ENCODE measurements at places on chromosomes 3 and 15.

DNA sequence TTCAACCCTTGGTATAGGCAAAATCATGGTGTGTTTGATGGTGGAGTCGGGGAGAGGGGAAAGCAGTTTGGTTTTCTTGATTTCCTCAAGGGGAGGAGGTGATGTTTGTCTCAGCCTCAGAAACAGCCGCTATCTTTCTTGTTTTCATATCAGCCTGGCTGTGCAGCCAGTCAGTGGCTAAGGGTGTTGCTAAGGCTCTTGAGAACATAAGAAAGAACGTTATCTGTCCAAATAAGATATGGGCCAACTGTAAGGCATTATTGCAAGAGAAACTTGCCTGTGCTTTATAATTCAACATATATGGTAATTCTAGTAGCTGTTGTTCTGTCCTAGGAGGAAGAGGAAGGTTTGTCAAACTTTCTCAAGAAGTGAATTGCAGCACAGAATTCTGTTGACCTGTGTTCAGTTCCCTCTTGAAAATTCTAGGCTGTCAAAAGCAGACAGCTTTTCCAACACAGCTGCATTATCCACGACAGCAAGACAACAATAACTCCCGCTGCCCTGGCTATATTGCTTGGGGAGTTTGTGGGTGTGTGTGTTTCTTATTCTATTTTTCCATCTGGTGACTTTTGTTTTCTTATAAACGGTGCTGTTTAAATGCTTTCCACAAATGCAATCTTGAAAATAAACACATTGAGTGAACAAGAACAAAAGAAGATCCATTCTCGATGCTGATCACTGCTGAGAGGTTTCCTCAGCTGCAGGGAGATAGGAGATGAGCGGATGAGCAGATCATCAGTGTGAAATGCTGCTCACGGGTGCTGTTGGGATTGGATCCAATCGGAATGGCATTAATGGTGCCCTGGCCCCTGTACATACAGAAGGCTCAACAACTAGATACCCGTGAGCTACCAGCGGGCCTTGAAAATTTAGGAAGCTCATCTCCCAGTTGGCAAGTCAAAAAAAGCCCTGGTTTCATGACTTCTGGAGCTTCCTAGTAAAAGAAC, 90.8 kb upstream of the TNFAIP8L3 start:
- DNase-seq, result no peak

DNA sequence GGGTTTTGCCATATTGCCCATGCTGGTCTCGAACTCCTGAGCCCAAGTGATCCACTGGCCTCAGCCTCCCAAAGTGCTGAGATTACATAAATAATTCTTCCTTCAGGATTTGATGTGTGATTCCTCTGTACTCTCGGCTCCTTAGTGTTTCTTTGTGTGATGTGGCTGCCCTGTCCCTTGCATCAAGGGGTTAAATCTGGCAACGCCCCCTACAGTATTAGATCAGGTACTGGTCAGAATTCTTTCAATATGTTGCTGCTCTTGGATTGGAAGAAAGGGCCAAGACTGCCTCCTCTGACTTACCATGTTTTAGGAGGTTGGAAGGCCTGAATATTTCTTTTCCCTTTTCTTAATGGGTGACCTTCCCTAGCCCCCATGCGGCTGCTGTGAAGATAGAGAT, 390.6 kb upstream of the WNT5A start:
- DNase-seq, result no peak

GRCh38 chr3:149751551-149751950, 738 bp downstream of the COMMD2 start:
- DNase-seq, result no peak

DNA sequence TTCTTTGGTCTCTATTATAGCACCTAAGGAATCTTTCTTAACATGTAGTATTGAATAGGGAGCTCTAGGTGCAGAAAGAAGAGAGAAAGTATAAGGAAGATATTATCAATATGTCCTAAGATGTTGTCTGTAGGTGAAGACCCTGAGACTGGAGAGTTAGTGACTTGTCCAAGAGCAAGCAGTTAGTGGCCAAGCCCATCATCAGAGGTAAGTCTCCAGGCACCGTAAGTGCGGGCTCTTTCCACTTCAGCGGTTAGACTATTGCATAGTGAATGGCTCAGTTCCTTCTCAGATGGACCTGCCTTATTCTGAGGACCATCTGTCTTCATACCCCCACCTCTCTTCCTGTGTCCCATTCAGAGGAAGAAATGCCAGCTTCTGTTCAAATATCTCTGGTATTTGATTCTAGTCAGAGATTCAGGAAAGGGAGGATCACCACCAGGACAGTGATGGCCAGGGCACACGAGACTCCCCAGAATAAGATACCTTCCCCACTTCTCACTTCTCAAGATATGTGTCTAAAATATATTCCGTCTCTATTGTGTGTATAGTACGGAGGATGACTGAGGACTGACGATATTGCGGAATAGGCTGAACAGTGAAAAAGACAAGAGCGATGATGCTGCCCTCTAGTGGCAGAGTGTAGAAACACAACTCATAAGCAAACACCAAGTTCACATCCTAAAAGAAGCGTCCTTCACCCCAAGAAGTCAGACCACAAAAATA, 19.1 kb upstream of the ADGRG7 start:
- DNase-seq, result peak; percentile 1

DNA sequence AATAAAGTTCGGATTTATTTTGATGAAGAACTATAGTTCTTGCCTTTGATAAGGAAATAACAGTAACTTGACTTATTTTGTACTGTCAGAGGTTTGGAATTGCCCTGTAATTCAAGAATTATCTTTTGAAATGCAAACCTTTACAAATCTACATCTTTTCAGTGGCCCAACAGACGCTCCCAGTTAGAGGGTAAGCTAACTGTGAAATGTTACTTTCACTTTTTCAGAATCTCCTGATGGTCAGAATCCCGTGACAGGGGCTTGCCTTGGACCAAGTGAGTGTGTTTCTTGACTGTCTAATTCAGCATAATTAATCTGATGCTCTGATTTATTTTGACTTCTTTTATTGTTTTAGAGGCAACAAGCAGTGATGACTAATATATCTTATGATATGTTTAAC, 262.5 kb downstream of the PLOD2 start:
- no peak for DNase-seq

DNA sequence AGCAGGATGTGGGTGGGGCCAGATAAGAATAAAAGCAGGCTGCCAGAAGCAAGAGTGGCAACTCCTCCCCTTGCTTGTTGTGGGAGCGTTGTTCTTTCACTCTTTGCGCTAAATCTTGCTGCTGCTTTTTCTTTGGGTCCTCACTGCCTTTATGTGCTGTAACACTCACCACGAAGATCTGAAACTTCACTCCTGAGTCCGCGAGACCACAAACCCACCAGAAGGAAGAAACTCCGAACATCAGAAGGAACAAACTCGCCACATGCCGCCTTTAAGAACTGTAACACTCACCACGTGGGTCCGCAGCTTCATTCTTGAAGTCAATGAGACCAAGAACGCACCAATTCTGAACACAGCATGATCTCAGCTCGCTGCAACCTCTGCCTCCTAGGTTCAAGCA, 72.9 kb downstream of the IL12A start:
- DNase-seq, result no peak

- DNase-seq, result no peak
Measured at GRCh38 chr3:144142151-144142840, 170.7 kb downstream of the DIPK2A start.

GRCh38 chr3:135503760-135504686, 461.5 kb upstream of the PPP2R3A start:
- no peak for DNase-seq

DNA sequence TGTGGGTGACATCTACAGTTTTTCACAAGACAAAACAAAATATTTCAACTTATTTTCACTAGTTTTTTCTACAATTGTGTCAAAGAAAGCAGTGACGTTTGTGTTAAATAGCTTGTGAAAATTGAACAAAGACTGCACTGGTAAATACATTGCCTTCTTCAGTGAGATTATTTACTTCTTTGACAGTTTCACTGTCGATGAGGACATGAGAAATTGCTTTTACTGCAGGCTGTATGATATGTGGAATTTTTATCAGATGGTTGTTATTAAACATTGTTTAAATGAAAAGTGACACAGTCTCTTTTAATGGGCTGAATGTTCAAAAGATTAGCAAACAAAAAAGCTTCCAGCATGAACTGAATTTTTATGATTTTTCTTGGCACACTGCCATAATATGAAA, 773.9 kb upstream of the CADM2 start:
- no peak for DNase-seq
